ENCODE measurements at places on chromosomes 11 and 22. TPM values are rescaled to one million over a fixed set of nuclear protein-coding genes. Genes with fewer than 3 reads are reported as not detected.

The BTBD18 gene
- total RNA-seq: not detected

GRCh38 chr11:2942447-2942846, 13.2 kb upstream of the PHLDA2 start:
- DNase-seq: no peak

DNA sequence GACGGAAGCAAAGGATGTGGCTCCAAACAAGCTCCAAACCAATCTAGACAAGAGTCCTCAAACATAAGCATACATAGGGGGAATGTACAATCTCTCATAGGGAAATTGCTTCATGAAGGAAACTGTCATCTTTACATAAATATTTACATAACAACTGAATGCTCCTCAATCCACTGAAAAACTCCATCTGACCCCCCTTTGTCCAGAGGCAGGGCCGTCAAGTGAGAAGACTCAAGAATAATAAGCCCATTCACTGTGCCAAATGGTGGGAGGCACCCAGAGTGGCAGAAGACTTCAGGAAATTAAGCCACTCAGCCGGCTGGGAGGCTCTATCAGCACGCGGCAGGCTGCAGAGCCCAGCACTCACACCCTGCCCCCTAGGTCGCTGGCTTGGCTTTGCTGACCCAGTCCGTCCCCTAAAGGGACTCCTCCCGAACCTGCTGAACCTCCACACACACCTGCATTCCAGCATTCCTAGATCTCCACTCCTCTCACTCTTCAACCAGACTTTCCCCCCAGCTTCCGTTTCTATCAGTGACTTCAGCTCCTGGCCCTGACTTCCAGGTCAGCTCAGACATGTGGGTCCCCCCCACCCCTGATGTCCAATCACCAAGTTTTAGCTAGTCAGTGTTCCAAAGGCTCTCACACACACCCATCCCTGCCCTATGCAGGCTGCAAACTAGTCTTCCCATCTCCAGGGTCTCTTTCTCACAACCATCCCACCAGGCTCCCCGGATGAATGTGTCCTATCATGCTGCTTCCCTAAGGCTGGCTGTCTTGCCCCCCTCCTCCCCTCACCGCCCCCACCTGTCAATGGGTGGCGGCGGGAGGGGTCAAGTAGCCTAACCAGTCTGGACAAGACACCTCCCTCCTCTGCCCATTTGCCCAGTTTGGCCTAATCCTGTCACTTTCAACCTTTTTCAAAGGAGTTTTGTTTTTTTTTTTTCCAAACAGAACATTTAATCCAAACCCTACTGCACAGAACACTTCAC, 11.3 kb downstream of the VPS37C start:
- DNase-seq: peak; percentile 66

DNA sequence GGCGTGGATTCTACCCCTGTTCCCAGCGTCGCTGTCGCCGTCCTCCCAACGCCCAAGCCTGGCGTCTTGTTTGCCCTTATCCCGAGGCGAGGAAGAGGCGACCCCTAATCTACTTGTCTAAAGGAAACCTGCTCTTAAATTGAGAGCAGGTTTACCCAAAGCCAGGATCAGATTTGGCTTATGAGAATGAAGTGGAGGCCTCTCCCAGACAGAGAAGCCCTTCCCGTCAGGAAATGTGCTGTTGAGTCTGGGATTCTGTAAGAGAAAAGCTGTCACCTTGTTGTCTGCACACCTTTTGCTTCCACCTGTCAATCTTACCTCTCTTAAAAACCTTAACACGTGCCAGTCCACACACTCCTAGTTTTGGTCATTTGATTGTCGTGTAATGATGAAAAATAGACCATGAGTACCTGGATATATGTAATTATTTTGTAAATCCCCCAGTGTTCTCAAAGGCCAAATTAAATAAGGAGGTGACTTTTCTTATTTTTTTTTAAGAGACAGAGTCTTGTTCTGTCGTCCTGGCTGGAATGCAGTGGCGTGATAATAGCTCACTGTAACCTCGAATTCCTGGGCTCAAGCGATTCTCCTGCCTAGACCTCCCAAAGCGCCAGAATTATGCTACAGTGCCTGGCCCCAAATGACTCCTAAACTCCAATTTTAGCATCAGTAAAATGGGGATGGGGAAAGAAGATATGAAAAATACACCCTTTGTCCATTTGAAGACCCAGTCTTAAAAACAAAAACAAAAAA, 627 bp downstream of the GTF2H1 start:
- no peak for DNase-seq
